Stimulated activated CD4-positive, alpha-beta T cell treated with anti-CD3 and anti-CD28 coated beads, TNF-alpha, amount 100 ng/mL, for 48 hours (primary cell): ENCODE measurements at places on chromosomes 4 and X.
A peak's percentile ranks its signal among the peaks of the same experiment; 100 is the strongest.

GRCh38 chr4:53688186-53688790 lies 97.0 kb upstream of the LNX1 start:
- peak; percentile 15 for DNase-seq

- DNase-seq, result no peak
Observed at GRCh38 chr4:147821555-147821954, 89.7 kb downstream of the ARHGAP10 start.

DNA sequence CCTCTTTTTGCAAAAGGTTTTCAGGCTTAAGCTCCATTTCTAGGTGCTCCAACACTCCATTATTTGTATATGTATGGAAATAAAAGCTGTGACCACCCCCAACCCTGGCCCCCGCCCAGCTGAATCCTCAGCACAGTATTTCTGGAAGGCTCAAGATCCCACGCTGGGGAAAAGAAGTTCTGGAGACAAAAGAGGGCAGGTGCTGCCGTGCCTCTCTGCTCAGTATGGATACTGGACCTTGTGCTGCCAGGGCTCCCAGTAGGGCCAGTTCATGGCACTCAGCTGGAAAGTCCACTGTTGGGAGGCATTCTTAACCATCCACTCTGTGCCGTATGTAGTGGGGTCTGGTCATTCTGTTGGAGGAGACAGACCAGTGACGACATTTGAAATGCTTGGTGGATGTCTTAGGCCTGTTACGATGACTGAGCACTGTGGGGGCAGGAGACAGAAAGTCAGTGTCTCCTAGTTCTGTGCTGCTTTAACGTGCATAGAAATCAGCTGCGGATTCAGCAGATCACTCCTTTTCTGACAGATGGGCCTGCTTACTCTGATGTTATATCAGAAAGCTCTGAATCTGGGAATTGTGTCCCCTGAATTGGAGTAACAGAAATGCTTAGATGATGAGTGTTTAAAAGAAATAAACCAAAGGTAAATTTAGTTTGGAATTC lies 48.4 kb upstream of the MSANTD1 start:
- no peak for DNase-seq

DNA sequence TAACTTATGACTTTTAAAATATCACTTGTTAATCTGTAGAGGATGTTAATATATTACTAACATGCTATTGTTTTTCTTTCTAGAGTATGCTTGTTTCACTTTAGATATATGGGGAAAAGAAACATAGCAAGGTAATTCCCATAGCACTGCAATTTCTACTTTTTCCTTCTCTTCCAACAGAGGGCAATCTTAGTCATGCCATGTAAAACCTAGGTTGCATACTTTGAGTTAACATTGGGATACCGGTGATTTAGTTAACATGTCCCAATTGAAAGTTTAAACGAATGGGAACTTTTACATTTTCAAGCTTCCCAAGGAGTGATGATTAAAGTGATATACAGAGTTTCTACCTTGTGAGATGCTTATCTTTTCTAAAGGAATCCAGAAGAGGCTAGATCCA lies 89.4 kb upstream of the IL13RA1 start:
- DNase-seq, result no peak

- DNase-seq, result no peak
Observed at GRCh38 chr4:147591106-147591505, 26.1 kb upstream of the TMEM184C start.
